ENCODE measurements at places on chromosomes 16 and 17.

GRCh38 chr17:34382621-34383124 lies 19.6 kb upstream of the CCL1 start:
- no peak for DNase-seq

- DNase-seq: no peak
Measured at GRCh38 chr17:56608944-56609343, 15.4 kb downstream of the NOG start.

DNA sequence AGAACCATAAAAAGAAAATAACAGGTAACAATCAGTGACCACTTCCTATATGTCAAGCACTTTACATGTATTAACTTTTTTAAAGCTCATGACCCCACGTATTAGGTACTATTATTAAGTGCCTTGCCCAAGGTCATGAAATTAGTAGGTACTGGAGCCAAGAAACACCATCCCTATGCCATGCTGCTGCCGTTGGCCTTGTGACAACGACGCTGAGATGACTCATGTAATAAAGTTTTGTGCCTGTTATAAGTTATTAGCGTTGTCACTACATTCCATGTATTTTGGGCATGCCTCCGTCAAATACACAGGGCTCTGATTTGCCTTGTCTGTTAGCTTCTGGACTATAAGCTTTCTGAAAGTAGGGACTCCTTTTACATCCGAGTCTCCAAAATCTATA lies 1.4 kb downstream of the BBS2 start:
- DNase-seq: no peak

- no peak for DNase-seq
Measured at GRCh38 chr16:307691-308312, 24.8 kb downstream of the PDIA2 start.

- DNase-seq: no peak
Measured at GRCh38 chr16:28052274-28053128, 11.0 kb downstream of the GSG1L start.

- no peak for DNase-seq
Measured at GRCh38 chr16:50263940-50264929, 2.1 kb upstream of the ADCY7 start.

GRCh38 chr17:42779936-42780850 lies at the start of gene WNK4:
Gene WNK4, plus strand, starts transcription at chr17:42780610. Its CDS starts 89 bp downstream, at chr17:42780699.
- no peak for DNase-seq

DNA sequence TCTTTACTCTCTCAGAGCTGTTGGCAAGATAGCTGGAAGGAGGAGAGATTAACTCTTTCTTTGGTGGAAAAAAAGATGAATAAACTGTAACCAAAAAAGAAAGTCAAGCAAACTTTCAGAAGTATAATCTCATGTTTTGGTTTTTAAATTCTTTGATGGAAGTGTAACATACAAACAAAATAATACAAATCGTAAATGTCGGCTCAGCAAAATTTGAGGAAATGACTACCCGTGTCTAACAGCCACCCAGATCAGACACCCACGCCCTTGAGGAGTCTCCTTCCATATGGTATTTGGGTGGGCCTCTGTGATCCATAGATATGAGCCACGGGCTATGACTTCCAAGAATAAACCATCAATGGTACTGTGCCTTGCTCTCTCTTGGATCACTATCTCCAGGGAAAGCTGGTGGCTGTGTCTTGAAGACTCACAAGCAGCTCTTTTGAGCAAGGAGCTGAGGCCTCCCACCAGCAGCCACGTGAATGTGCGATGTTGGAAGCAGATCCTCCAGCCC lies 9.6 kb upstream of the CD300C start:
- DNase-seq: no peak

DNA sequence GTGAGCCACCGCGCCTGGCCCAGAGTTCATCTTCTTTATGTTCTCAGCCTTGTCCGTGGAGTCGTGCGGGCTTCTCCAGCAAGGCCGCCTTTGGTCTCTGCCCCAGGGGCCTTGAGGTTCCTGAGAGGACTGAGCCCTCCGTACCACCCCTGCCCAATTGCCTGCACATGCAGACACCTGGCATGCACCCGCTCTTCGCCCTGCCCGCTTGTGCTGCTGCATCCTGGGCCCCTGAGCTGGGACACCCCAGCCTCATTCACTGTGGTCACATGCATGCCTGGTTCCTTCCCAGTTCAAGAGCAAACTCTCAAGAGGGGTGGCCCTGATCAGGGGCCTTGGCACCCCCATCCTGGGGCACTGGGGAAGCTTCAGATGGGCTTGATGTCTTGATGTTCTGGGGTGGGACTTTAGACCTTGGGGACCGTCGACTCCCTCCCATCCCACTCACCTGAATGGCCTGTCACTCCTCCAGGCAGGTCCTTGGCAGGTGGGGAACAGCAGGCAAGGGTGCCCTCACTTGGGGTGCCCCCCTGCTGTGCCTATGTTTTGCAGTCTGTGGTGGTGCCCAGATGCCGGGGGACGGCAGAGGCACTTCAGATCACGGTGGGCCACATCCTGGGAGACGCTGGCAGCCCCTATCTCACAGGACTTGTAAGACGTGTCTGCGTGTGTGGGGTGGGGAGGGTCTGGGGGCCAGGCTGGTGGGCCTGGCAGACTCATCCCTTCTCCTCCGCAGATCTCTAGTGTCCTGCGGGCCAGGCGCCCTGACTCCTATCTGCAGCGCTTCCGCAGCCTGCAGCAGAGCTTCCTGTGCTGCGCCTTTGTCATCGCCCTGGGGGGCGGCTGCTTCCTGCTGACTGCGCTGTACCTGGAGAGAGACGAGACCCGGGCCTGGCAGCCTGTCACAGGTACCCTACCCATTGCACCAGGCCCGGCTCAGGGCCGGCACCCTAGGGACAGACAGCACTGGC lies 12.7 kb upstream of the SPNS2 start:
- no peak for DNase-seq
